ENCODE measurements at places on chromosomes 1 and 21.
A peak's percentile ranks its signal among the peaks of the same experiment; 100 is the strongest.

DNA sequence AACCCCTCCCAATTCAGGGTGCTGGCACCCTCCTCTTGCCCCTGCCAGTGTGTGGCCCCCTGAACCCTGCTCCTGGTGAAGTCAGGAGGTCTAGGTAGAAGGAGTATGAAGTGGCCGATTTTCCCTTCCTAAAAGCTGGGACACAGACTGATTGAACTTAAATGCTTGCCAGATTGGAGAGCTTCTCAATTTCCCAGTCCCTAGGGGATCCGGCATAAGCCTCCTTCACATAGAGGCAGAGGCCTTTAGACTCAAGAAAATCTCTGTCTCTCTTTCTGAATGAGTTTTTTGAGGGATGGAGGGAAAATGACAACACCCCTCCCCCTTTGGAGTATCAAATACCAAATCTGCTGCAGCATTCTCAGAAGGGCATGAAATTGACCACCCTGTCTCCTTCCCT, 51.5 kb downstream of the SYT2 start:
- no peak for DNase-seq

GRCh38 chr1:199719156-199719842, 308.2 kb upstream of the NR5A2 start:
- no peak for DNase-seq

DNA sequence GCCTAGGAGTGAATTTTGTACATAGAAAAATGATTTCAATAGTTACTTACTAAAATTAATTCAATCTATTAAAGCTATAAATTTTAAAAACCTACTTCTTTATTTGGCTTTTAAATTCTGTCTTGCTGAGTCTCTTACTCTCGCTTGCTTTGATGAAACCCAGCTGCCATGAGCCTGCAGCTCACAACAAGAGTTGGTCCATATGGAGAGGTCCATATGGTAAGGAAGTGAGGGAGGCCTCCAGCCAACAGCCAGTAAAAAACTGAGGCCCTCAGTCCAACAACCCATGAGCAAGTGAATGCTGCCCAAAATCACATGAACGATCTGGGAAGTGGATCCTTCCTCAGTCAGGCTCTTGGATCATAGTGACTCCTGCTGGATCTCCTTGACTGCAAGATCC, 89.9 kb upstream of the CXADR start:
- no peak for DNase-seq

GRCh38 chr1:237396426-237396825, 354.4 kb downstream of the RYR2 start:
- no peak for DNase-seq

DNA sequence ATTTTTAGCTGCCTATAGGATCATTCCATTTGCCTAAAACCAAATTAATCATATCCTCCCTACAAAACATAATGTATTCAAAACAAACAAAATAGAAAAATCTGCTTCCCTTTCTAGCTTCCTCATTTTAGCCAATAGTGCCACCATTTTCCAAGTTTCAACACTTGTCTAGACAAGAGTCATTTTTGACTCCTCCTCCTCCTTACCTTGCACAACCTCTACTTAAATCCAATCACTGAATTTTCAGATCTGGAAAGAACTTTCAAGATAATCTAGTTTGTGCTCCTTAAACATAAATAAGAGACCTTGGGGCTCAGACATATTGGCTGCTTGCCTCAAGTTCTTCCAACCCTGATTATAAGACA, 7.4 kb downstream of the STX6 start:
- DNase-seq, result peak; percentile 92

DNA sequence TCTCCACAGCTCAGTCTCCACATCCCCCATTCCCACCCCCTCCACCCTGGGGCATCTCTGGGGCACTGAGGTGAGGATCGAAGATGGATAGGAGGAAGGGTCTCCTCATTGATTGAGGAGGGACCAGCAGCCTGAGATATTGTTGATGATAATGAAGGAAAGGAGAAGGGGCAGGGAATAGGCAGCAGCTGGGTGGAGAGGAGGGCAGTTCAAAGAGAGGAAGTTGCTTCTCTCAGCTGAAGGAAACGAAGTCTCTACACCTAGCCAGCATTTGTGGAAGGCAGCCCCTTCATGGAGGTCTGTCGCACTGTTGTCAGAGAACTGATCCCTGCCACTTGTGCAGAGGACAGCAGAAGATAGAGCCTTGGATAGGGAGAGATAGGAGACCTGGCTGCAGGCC, 5.7 kb downstream of the KNCN start:
- DNase-seq, result no peak

- DNase-seq, result no peak
Observed at GRCh38 chr1:248821641-248822040, 4.1 kb downstream of the SH3BP5L start.

DNA sequence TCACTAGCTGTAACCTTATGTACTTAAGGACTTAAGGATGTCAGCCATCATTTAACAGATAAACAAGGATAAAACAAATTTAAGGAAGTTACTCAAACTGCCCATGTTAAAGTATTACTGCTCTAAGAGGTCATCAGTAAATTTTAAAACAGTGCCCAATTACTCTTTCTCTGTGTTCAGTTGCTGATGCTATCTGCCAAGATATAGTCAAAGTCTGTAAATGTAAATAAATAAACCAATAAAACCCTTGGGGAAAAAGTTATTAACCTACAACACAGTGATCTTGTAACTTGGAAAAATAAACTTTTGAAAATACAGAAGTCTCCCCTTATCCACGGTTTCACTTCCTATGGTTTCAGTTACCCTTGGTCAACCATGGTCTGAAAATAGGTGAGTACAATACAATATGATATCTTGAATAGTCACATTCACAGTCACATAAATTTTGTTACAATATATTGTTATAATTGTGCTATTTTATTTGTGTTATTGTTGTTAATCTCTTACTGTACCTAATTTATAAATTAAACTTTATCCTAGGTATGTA, 501.8 kb downstream of the LMO4 start:
- DNase-seq, result peak; percentile 18

DNA sequence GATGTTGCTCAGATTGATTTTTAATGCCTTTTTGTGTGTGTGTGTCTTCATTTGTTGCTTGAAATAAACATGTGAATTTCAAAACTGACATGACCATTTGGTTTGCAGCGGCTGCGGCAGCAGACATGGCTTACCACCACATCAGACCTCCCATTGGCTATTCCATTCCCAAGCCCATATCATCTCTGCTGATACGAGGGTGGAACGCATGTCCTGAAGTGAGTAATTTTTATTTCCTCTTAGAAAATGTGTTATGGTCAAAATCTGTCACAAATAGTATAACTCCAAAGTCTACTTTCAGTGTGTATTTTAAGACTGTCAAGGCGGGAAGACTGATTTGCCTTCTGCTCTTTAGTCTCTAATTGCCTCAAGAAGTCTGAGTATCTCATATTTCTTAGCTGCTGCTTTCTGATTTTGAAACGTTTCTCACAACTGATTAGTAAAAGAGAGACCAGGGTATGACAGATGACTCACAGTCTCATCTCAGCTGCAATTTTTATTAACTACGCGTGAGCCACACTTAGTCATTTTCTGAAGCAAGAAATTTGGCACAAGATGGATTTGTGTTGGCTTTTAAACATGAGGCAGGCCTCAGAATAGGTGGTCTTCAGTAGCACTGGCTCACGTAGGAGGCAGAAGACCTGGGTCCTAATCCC, 49.0 kb downstream of the LRRC53 start:
- no peak for DNase-seq

- no peak for DNase-seq
Observed at GRCh38 chr1:61842863-61843514, 100.7 kb downstream of the PATJ start.

- DNase-seq, result no peak
Observed at GRCh38 chr1:95994643-95995042, 726.9 kb upstream of the PTBP2 start.

DNA sequence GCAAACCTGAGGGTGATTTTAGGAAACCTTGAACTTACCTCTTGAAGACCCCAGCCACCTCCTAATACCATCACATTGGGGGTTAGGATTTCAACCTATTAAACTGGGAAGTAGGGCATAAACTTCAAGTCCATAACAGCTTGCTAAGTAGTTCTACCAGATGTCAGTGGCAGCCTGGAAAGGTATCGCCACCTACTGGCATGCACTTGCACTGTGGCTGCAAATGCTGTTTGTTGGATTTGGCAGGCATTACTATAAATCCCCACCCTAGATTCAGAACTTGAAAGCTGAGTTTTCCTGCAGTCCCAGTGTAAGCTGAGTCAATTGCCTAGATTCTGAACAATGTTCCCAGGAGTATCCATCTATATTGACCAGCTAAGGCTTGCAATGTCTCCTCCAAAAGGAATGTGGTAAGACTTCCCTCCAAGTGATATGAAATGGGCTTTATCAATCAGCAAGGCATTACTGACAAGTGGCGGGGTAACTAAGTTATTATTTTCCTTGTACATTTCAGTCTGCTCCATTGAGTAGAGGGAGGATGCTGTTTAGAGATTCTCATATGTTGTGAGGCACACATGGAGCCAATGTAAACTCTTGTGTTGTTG, 474.5 kb downstream of the PTPRC start:
- peak; percentile 80 for DNase-seq

DNA sequence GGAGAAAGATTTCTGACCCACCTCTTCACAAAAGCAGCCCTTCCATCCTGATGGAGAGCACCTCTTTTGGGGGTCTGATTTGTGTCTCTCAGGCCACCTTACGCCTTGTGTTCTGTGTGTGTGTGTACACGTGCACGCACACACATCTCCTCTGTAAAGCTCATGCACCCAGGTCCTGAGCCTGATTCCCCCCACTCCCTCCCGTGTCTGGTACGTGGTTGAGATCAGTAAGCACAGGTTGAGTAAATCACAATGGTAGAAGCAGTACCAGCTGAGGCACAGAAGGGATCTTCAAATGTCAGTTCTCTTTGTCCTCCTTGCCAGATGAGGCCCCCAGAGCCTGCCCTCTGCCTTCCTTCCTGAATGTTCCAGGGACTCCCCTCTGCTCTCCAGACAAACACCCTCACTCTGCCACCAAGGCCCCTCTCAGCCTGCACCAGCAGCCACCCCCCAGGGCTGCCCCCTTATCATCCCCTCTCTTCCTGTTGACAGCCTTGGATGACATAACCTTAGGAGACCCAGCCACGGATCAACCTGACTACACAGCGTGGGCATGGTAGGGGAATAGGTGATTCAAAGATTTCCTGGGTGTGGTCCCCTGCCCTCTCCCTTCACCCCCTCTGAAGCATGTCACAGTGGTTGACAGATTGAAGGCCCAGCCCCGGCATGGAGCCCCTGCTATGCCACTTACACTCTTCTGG, 112.8 kb downstream of the HIVEP3 start:
- no peak for DNase-seq

DNA sequence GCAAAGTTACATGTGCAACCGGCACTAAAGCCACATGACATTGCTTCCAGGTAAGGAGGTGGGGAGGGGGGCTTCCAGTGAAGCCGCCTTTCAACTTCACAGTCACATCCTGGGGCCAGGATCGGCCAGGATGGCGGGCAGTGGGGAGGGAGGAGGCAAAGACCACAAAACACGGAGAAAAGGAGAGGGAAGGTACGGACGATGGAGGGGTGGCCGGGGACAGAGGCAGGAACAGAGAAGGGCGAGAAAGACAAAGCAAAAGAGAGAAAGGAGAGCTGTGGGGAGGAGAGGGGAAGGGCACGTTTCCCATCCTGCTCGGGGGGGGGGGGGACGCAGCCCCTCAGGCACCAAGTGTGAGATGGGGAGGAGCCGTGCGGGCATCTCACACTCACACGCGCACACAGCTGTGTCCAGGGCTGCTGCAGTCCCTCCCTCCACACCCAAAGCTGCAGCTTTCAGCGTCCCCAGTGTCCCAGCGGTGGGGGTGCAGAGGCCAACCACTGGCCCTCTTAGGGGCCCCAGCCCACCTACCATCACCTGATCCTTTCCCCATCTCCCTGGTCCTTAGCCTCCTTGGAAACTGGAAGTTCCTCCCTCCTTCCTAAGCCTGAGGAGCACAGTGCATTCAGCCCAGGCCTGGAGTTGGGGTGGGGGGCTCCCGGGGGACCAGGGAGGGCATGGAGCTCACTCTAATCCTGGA, 2.4 kb downstream of the SH2D5 start:
- DNase-seq, result no peak

- DNase-seq, result peak; percentile 37
Observed at GRCh38 chr1:246226041-246226440, 281.0 kb downstream of the SMYD3 start.

DNA sequence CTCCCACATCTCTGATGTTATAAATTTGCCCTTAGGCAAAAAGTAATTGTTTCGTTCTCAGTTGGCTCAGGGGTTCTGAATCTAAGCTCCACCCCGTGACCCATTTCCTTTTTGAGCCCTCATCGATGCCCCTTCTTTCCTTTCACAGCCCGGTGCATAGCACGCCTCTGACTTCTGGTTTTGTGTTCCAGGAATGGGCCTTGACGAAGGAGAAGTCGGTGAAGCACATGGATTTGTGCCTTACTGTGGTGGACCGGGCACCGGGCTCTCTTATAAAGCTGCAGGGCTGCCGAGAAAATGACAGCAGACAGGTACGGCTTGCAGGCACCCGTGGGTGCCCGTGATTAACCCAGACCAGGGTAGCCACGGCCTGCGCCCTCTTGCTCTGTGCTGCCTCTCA, 151.9 kb downstream of the PGBD5 start:
- no peak for DNase-seq

DNA sequence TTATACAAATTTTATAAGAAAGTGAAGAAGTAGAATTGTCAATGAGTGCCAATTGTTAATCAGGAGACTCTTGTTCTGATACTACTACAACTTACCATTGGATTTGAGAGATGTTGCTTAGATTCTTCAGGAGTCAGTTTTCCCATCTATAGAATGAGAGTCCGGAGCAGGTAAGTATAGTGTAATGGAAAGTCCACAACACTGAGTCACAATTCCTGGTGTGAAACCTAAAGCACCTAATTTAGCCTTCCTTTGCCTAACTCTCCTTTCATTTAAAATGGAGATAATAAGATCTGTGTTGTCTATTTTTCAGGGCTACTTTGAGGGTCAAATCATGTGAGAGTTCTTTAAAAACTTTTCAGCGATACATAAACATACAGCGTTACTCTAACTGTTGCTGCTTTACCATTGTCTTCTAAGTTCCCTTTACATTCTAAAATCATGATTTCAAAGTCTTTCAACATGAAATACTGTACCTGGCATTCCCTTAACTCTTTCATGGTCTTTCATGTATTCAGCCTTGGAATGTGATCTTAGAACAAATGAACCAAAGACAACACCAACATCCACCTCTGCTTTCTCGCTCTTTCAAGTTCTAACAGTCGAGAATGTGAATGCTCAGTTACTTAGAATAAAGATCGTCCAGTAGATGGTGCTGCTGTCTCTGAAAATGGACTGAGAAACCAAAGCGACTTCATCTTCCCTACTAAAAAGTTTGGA, 90.9 kb downstream of the SLC30A10 start:
- DNase-seq, result peak; percentile 52

- peak; percentile 39 for DNase-seq
Observed at GRCh38 chr21:42221581-42222345, 2.8 kb downstream of the ABCG1 start.

DNA sequence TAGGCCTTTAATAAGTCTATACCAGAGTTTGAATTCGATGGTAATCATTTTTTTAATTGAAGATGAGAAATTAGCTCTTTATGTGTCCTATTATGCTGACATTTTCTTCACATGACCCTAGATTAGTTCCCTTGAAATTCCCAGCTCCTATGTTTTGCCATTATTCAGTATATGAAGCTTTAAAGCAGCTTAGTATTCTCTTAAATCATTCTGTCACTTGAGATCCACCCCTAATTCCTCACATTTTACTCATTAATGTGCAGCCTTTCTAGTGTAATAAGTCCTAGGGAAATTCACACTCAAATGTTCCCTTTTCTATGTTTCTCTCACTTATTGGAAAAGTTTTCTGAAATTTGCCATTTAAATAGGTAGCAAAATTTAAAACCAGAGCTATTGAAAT, 704.5 kb upstream of the B3GALT2 start:
- no peak for DNase-seq
